ENCODE measurements at places on chromosomes 4 and X.

- DNase-seq = no peak
Measured at GRCh38 chr4:123941306-123941705, 544.7 kb downstream of the SPRY1 start.

GRCh38 chr4:68995292-68995691 is 43.7 kb upstream of the UGT2A3 start:
- DNase-seq = no peak

DNA sequence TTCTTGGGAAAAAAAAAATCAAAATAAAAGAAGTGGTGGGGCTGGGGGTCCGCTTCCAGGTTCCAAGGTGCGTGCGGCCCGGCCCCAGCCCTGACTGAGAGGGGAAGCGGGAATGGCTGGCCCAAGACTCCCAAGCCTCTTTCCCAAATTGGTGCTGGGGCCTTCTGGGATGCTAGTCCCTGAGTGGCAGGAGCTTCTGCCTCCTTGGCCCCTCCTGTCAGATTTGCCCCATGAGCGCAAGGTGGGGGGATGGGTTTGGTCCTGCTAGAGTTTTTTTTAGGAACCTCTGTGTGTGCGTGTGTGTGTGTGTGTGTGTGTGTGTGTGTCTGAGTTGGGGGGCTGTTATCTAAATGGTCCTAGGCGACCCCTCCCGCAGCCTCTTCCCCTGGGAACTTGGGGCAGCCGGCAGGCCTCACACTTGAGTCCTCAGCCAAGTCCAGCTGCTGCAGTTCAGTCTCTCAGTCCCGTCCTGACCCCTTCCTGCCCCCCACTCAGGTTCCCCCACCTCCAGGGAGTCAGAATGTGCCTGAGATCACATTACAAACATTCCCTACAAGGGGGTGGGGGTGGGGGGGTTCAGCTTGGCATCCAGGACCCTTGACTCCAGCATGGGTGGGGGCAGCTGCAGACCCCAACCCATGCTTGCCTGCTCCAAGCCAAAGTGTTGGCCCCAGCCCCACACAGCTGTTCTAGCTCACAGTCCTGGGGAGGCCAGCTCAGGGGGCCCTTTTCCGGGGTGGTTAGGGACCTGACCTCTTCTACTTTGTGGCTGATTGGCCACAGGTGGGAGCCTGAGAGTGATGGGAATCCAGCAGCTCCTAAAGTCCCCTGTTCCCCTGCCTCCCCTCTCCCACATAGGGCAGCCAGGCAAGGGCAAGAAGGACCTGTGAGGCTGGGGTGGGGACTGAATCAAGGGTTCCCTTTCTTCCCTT is 4.0 kb downstream of the EFNB1 start:
- no peak for DNase-seq

DNA sequence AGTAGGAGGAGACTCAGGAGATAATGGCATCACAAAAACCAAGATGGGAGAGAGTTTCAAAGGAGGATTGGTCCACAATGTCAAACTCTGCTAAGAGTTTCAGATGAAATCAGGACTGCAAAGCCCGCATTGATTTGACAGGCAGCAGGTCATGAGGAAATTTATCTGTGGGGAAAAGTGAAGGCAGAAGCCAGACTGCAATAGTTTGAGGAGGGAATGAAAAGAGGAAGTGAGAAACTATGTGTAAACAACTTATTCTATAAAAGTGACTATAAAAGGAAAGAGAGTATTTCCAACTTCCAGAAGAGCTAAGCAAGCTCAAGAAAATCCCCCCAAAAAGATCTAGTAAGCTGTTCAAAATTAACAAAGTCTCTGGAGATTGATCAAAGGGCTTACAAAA is 66.3 kb upstream of the DGKK start:
- DNase-seq = no peak

DNA sequence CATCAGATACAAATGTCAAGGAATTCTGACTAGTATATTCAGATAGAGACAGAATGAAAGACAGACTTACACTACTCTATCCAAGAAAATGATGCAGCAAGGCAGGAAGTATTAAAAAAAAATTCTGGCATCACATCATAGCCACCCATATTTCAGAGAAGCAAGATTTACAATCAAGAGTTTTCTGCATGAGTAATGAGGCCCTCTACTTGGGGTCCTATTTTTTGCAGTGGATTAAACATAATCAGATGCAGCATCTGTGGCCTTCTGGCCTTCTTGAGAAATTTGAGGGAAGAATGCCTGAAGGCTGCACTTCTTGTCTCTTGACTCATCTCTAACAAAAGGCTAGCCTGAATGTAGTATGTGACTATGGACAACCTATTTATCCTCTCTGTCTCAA is 48.2 kb upstream of the SLIT2 start:
- no peak for DNase-seq

DNA sequence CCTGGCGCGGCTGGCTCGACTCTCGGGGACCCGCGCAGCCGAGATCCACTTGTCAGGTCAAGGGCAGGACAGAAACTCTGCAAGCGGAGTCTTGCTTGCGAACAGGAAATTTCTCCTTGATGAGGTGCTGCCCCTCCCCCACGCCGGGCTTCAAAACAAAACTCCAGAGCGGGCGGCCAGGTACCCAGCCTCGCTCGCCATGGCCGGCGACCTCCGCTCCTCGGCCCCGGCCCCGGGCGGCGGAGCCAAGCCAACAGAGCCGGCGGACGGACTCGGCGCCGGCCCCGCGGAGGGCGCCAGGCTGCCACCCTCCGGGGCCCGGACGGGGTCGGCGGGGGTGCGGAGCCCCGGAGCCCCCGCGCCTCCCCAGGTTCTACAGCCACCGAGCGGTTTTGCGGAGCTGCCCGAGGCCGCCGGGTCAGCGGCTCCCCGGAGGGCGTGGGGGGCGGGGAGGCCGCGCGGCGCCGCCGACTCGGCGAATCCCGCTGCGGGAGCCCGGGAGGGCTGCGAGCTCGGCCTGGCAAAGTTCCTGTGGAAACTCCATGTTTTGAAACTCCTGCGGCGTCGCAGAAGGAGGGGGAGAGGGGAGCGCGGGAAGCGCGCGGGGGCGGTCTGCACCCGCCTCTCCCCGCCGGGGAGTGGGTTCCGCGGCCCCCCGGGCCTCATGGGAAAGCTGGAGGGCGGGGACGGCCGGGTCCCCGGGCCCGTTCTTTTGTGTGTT is 11.7 kb upstream of the BCOR start:
- DNase-seq = no peak

DNA sequence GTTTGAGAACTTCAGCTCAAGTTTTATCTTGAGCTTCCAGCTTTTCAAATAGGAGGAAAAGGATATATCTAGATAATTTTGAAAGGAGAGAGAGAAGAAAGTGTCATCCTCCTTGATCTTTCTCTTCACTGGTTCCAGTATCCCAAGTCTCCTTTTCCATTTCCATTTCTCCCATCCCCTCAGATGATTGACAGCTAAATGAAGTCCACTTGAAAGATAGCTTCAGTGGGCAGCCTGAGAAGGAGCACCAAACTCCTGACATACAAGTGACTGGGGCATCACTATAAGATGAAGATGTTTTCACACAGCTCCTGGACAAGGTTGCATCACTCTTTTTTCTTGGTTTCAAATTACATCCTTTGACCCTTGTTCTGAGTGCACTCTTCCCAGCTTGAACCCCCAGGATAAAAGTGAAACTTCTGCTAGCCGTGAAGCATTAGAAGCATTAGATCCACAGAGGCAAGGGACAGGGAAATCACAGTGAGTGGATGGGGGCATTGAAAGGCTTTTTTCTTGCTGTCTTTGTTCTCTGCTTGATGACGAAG is 17.5 kb upstream of the MAGEA10 start:
- no peak for DNase-seq

DNA sequence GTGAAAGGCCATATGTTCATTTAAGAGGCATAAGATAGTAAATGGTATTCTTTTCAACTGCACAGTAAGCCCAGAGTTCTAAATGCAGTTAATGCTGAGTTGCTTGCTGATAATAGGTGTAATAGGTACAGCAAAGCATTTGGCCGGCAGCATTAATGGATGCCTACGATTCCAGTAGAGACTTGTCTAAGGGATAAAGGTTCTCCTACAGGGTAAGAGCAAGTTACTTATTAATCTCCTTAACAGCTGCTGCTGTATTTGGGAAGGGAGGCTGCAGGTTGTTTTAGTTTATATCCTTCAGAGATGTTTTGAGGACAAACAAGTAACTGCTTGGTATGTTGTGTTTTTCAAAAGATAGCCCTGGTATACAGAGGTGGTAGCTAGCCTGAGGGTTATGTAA is 16.8 kb downstream of the TSPAN7 start:
- no peak for DNase-seq

DNA sequence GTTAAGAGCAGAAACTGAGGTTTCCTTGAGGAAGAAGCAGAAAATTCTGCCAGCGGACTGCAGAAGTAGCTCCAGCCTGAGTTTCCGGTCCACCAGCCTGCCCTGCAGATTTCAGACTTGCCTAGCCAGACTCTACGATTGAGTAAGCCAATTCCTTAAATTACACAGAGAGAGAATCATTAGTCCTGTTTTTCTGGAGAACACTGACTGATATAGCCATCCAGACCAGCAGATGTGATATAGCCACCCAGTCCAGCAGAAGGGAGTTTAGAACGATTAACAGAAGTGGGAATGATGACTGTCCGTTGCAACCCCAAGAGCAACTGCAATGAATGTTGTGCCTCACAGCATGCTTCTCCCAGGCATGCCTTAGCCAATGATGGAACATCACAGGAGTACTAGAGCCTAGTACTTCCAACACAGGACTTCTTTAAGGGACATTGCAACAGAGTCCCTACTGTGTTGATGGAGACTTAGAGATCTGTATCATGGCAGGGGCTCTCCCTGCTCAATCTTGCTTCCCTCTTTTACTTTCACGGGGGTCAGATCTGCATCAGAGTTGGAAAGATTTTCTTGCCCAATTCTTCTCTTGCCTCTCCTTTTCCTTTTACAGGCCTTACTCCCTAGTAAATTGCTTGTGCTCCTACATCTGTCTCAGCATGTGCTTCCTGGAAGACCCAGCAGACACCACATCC is 264.6 kb upstream of the CLNK start:
- no peak for DNase-seq

GRCh38 chrX:78957049-78957767 is 12.0 kb downstream of the P2RY10 start:
- DNase-seq = no peak

DNA sequence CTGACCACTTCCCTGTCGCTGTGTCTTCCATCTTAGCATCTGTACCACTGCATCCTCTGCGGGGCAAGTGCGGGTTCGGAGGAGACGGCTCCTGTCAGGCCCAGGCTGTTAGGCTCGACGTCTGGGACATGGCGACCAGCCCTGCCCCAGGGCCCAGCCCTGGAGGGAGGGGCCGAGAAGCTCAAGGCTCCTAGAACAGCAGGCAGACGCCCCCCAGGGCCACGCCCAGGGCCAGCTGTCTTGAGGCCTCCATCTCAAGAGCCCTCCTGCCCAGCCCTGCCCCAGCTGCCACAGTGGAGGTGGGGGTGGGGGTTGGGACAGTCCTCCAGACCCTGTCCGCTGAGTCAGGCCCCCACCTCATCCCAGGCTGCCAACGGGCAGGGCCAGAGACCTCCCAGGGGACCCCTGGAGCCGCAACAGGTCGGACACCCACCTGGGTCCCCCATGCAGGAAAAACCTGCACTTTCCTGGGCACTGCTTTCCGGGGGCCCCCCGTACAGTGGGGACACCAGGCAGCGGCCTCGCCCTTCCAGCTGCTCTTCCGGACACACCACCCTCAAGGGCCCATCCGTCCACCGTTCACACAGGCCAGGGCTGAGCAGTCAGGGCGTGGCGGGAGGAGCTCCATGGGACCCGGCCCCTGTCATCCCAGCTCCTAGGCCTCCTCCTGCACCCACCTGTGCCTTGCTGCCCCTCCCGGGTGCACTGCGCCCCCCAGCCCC is 83.1 kb downstream of the FAM53A start:
- DNase-seq = no peak

- DNase-seq = no peak
Measured at GRCh38 chrX:20529301-20529700, 262.6 kb upstream of the RPS6KA3 start.

DNA sequence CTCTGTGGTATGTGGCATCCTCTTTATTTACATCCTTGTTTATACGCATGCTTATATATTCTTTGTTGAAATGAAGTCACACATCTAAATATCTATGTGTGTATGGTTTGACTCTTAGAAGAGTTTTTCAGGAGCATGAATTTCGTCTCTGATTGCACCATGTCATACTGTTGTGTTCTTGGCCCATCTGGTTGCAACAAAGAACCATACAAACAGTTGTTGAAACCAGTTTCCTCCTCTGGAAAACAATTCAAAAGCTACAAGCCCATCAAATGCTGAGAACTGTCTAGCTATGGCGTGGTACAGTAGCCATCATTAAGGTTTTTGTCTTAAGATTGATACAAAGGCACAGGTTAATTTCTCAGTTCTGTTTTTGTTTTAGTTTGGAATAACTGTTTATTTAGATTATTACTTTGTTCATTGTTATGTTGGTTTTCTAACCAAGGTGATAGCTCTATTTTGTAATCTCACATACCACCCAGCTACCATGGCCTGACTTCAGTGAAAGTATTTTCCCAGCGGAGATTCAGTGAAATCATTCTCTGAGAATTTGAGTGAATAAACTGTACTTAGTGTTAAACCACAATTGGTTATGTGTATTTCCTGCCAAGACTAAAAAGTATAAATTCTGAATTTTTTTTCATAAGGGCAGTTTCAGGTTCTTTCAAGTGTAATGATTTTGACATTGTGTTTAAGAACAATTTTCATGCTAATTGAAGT is 91.0 kb downstream of the ARHGAP24 start:
- DNase-seq = no peak

DNA sequence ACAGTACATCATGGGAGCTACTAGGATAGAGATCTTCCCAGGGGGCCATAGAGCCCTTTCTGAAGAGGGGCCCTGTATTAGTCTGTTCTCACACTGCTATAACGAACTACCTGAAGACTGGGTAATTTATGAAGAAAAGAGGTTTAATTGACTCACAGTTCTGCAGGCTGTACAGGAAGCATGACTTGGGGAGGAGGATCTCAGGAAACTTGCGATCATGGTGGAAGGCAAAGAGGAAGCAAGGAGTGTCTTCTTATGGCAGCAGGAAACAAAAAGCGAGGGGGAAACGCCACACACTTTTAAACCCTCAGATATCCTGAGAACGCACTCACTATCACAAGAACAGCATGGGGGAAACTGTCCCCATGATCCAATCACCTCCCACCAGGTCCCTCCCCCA is 4.2 kb upstream of the SLC9A6 start:
- no peak for DNase-seq

DNA sequence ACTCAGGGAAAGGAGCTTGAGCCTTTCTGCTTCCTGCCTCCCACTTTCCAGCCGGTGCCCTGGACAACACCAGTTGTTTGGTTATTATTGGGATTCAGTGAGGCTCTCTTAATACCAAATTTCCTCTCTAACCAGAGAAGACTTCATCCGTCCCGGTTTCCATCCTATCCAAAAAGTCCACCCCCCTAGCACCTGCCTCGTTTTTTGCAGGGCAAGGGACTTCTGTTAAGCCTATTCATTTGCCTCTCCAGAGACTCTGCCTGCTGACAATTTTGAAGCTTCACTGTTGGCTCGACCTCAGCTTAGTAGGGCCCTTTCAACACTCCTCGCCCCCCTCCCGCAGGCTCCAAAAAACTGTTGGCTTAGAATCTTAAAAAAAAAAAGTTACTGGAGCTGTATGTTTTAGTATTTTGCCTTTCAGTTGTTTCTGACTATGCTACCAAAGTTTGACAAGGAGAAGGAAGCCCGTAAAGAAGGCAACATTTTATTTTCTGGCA is 779 bp upstream of the PRSS12 start:
- DNase-seq = no peak

Measured in cerebellar nuclear complex (tissue), 1 donor.